Transverse colon (tissue), 4 donors: ENCODE measurements at places on chromosomes 4 and X. TPM values are rescaled to one million over a fixed set of nuclear protein-coding genes. Genes with fewer than 3 reads are reported as not detected.

NPY2R gene
- total RNA-seq: 9.3 TPM

UGT2B15 gene
- 2.6 TPM for total RNA-seq

TMPRSS11E gene
- total RNA-seq: not detected

UGT2B11 gene
- total RNA-seq: not detected

DNA sequence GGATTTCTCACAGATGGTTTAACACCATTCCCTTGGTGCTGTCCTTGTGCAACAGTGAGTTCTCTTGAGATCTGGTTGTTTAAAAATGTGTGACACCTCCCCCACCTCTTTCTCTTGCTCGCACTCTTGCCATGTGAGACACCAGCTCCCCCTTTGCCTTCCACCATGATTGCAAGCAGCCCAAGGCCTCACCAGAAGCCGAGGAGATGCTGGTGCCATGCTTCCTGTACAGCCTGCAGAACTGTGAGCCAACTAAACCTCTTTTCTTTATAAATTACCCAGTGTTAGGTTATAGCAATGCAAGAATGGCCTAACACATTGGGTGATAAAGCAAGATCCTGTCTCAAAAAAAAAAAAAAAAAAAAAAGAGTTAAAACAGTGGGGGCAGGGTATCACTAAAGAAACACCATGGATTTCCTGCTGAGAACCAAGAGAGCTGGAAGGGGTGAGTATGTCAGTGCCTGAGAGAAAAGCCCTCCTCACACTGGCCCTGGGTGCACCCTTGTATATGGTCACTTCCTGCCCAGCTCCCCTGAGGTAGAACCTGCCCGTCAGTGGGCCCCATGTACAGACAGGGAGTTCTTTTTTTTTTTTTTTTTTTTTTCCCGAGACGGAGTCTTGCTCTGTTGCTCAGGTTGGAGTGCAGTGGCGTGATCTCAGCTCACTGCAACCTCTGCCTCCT lies 46.4 kb downstream of the APOO start:
- no peak overlapping the region for H3K4me3 ChIP-seq
- no peaks in the 10 kb centered on the region for H3K36me3 ChIP-seq
- H3K4me1 ChIP-seq: no peaks in the 10 kb centered on the region
- DNase-seq: no peak

DNA sequence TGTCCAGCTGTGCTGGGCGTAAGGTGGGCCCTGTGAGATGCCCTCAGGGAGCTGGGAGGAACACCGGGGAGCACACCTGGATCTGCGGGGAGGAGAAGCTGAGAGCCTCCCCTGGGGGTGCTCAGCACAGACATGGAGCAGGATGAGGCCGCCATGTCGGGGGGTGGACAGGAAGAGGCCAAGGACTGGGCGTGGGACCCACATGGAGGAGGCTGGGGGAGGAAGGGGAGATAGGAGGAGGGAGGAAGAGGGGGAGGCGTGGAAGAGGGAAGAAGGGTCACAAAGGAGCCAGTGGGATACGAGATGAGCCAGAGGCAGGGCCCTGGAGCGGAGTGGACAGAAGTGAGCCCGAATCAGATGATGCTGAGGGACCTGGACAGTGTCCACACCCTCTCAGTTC lies 66.3 kb downstream of the ZFYVE28 start:
- no peak overlapping the region for H3K27ac ChIP-seq
- H3K4me3 ChIP-seq: no peak overlapping the region
- H3K4me1 ChIP-seq: no peaks in the 10 kb centered on the region
- no peaks in the 10 kb centered on the region for H3K27me3 ChIP-seq
- peak; percentile 4 for DNase-seq
- H3K36me3 ChIP-seq: no peaks in the 10 kb centered on the region

DNA sequence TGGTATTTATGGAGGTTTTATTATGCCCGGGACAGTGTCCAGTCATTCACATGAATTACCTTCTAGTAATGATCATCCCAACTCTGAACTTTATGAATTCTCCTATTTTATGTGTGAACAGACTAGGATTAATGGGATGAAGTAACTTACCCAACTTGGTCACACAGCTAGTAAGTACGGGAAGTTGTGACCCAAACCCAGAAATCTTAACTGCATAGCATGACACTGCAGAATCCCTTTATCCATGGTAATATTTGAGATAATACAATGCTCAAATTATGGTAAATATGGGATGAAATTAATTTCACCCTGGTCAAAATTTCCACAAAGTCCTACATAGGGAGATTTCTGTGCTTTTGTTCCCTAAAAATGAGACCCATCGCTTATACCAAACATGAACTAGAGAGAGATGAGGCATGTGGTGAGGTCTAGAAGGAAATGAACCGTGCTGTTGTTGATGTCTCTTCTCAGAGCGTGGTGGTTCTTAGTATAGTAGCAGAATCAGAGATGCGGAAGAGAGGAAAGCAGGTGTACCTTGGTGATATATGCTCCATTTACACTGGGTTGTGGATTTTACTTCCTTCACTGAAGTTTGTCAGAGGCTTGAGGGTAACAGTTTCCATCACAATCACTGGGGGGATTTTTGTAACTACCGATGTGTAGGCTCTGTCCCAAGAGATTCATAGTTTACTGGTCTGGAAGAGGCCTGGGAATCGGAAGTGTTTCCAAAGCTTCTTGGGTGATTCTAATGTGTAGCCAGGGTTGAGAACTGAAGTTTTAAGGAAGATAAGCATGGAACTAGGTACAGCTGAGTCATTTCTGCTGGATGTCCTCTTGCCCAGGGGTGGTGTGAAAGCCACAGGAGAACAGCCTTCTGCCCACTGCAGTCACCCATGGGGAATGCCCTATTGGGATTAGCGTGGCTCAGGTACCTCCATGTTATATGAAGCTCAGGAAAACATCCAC lies 30.2 kb upstream of the FAM9C start:
- no peaks in the 10 kb centered on the region for H3K27me3 ChIP-seq
- no peaks in the 10 kb centered on the region for H3K36me3 ChIP-seq
- H3K4me3 ChIP-seq: no peak overlapping the region
- DNase-seq: no peak
- H3K4me1 ChIP-seq: peaks cover 36% of the 10 kb centered on the region
- no peak overlapping the region for H3K27ac ChIP-seq

DNA sequence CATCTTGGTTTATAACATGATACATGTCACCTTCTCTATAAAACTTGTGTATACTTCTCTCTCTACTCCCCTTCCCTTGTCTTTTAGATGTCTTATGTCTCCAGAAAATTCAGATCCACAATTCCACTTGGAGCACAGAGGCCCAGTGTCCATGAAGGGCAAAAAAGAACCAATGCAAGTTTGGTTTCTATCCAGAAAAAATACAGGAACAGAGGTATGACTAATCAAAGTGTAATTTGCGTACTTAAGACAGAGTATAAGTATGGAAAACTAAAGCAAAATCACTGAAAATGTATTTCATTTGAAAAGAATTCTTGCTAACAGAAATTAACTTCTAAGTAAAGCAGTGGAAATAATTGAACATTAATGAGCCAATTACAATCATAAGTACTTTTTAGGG lies 46.2 kb downstream of the GUCY1B1 start:
- H3K4me1 ChIP-seq: peaks cover 10% of the 10 kb centered on the region
- no peak overlapping the region for H3K4me3 ChIP-seq
- H3K27ac ChIP-seq: no peak overlapping the region
- no peak for DNase-seq

DNA sequence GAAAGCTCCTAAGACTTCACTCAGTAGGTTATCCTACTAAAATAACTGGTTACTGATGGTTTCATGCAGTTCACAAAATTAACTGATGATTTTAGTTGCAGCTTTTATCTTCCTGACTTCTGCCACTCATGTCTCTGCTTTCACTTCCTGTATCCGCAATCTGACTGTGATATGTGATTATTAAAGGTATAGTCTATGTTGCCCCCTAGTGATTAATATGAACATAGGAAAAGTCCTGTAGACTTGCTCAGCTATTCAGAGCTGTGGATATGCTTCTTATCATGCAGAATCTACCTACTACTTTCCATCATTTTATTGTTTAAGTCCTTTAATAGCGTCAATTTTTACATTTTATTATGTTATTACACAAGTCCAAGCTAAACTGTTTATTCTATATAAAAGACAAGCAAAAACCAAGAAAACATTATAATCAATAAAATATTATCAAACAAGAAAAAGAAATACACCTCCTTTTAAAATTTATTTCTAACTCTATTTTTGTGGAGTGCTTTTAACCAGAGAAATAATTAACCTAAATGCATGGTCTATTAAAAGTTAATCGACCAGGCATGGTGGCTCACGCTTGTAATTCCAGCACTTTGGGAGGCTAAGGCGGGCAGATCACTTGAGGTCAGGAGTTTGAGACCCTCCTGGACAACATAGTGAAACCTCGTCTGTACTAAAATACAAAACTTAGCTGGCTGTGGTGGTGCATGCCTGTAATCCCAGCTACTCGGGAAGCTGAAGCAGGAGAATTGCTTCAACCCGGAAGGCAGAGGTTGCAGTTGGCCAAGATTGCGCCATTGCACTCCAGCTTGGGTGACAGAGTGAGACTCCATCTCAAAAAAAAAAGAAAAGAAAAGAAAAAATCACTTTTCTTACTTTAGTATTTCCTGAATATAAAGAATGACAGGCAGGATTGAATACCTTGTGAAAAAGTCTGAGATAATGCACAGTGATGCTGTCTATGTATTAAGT lies 40.4 kb upstream of the TLR2 start:
- no peaks in the 10 kb centered on the region for H3K36me3 ChIP-seq
- H3K27ac ChIP-seq: no peak overlapping the region
- H3K4me1 ChIP-seq: no peaks in the 10 kb centered on the region
- DNase-seq: no peak

- no peak for DNase-seq
- no peak overlapping the region for H3K27ac ChIP-seq
- H3K4me3 ChIP-seq: no peak overlapping the region
- H3K36me3 ChIP-seq: no peaks in the 10 kb centered on the region
- no peaks in the 10 kb centered on the region for H3K27me3 ChIP-seq
Observed at GRCh38 chr4:136183513-136183912, 1348.8 kb downstream of the PCDH18 start.

- H3K36me3 ChIP-seq: no peaks in the 10 kb centered on the region
- peak; percentile 33 for DNase-seq
- no peak overlapping the region for H3K4me3 ChIP-seq
- peaks cover 4% of the 10 kb centered on the region for H3K4me1 ChIP-seq
- H3K27ac ChIP-seq: no peak overlapping the region
Observed at GRCh38 chr4:73653695-73654106, 33.5 kb upstream of the RASSF6 start.

DNA sequence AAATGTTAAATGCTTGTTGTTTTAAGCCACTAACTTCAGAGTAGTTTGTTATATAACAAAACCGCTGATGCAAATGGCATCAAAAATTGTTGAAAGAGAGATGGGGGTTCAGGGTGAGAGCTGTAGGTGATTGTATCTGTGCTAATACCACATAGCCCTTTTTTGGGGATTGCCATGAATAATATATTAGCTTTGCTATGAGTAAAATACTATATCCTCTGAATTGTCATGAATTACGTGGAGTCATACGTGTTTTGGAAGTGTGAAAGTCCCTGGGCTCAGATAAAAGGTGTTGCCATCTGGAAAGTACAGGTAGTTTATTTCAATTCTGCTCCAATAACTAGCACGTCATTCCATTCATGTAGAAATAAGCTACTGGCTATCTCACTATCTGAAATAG lies 30.6 kb downstream of the DYNLT3 start:
- H3K4me1 ChIP-seq: peaks cover 3% of the 10 kb centered on the region
- H3K27me3 ChIP-seq: no peaks in the 10 kb centered on the region
- no peak overlapping the region for H3K4me3 ChIP-seq
- DNase-seq: no peak

- no peaks in the 10 kb centered on the region for H3K36me3 ChIP-seq
- no peaks in the 10 kb centered on the region for H3K4me1 ChIP-seq
- no peaks in the 10 kb centered on the region for H3K27me3 ChIP-seq
- no peak overlapping the region for H3K27ac ChIP-seq
- no peak overlapping the region for H3K4me3 ChIP-seq
Observed at GRCh38 chrX:80312448-80312847, 107.8 kb upstream of the TENT5D start.

DNA sequence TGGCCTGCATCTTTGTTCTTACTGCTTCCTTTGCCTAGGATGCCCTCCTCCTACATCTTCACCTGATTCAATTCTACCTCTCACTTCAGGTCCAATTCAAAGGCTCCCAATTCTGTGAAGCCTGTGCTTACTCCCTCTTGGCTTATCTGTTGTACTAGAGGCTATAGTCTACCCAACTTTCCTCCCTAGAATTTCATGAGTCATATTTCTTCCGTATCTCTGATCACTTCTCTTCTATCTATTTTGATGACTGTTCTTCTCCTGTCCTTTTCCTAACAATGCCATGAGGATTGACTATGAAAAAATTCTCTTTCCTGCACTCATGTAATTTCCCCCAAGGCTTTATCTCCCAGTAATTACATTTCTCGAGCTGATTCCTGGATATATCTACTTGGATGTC lies 96.3 kb downstream of the PLAC1 start:
- H3K27ac ChIP-seq: no peak overlapping the region
- H3K4me1 ChIP-seq: no peaks in the 10 kb centered on the region
- no peaks in the 10 kb centered on the region for H3K36me3 ChIP-seq
- no peak for DNase-seq

GRCh38 chr4:69888336-69888735 lies 28.4 kb upstream of the SULT1E1 start:
- DNase-seq: no peak
- H3K4me1 ChIP-seq: no peaks in the 10 kb centered on the region
- no peaks in the 10 kb centered on the region for H3K36me3 ChIP-seq
- H3K27ac ChIP-seq: no peak overlapping the region

DNA sequence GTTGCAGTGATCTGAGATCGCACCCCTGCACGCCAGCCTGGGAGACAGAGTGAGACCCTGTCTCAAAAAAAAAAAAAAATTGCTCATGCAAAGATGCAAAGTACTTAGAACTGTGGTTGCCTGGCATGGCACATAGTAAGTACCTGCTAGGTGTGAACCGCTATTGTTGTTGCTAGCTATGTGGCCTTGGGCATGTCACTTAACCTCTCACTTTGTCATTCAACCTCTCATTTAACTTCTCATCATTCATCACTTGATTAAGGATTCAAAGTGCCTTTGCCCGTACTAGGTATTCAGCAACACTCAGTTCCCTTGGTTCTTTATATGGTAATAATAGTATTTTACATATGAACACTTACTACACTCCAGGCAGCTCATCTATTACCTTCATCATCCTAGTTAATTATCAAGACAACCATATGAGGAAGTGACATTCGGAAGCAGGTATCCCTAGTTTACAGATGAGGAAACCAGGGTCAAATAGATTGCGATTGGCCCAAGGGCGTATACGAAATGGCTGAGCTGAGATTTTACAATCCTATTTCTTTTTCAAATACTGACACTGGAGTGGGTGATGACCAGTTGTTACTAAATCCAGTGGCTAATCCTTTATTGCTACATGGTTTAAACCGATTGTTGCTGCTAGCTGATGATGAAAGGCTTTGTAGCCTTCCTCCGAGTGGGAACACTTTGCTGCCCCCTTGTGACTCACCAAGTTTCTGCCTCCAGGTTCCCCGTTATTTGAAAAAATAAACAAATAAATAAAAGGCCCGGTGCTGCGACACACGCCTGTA lies 28.8 kb upstream of the SOWAHD start:
- peak; percentile 64 for DNase-seq
- H3K4me3 ChIP-seq: no peak overlapping the region
- no peaks in the 10 kb centered on the region for H3K4me1 ChIP-seq
- H3K27me3 ChIP-seq: no peaks in the 10 kb centered on the region

GRCh38 chr4:56723201-56723605 lies 42.1 kb upstream of the HOPX start:
- DNase-seq: no peak
- no peaks in the 10 kb centered on the region for H3K36me3 ChIP-seq
- H3K4me1 ChIP-seq: peaks cover 3% of the 10 kb centered on the region
- H3K27me3 ChIP-seq: no peaks in the 10 kb centered on the region
- H3K4me3 ChIP-seq: no peak overlapping the region
